ENCODE measurements at places on chromosomes 4 and X.

DNA sequence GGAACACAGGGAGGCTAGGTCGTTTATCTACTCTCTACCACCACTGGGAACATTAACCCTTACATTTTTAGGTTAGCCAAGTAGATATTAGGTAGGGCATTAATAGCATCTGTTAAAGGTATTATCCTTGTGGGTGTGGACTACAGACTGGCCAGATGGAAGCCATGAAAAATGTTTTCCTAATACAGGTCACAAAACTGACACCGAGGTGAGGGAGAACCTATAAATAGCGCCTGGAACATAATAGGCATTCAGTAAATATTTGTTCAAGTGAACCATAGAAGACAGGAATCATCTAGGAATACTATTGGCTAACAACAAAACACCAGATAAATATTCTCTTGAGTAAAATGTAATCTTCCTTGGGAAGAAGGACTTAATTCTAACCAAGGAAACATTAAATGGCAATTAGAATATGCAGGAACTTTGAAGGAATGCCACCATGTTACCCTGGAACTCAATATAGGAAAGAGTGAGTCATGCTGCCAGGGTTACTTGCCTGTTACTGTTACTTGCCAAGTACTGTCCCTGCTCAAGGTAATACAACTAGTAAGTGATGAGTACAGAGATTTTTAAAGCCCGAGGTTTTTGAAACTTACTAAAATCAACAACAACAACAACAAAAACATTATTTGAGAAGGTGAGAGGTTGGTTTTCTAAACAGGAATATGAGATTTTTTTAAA is 79.0 kb downstream of the SOX3 start:
- no peak for DNase-seq

DNA sequence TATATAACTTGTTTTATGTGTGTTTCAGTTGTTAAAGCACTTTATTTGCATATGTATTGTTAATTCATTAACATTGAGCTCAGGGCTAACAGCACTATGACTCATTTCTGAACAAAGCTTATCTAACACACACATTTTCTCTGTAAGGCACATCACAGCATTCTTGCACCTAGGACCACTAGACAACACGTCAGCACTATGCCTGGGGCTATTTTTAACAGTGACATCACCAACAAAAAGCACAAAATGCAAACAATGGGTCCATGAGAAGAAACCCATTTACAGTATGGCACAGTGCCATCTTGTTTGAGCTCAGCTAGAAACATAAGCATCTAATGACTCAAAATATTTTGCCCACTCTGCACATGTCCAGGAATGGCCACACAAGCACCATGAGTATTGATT is 124.4 kb downstream of the RELL1 start:
- peak; percentile 24 for DNase-seq

DNA sequence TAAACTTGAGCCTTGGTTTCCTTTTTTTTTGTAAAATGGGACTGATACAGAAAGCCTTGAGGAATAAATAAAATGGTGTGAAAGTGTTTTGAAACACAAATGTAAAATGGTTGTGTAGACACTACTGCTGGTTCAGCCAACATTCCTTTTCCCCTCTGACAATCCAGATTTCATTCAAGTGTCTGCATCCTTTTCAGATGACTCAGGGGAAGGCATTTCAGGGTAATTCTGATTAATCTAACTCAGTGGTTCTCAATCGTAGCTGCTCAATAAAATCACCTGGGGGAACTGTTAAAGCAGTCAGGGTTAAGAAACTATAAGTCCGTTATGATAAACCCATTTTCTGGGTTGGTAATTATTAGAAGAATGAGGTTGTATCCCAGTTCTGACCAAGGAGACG is 4.6 kb downstream of the ARHGAP10 start:
- peak; percentile 90 for DNase-seq

- no peak for DNase-seq
These were observed 84.0 kb downstream of the CCSER1 start for GRCh38 chr4:90211174-90211573.

GRCh38 chr4:61500883-61501282 is 300.8 kb downstream of the ADGRL3 start:
- no peak for DNase-seq

DNA sequence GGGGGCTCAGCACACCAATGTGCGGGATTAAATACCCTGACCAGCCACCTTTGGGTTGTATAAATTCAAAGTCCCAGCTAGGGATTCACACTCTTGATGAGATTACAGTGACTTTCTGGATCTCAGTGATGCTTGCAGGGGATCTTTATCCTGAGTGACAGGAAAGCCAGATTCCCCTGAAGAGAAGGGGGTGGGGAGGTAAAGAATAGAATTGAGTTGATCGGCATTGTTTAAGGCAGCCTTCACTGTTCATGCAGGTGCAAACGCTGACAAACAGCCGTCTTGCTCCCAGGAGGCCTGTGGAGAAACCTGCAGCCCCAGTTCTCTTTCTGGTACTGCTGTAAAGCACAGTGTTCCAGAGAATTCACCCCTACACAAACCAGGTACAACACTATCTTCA is 19.0 kb downstream of the CXXC4 start:
- DNase-seq: no peak

DNA sequence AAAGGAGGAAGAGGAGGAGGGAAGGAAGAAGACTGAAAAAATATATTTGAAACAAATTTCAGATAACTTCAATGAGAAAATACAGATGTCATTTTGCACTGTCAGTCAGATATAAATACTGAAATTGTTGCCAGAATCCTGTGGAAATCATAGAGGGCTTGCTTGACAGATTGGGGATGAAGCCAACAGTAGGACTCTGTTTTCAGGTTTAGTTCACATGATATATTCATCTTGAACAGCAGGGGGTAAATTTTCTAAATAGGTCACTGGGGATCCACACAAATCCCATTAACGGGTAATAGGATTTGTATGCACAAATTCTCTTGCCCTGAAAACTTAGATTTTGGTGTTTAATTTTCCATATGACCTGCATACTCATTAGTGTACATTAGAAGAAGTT is 103.3 kb upstream of the PCDH18 start:
- DNase-seq: peak; percentile 31

DNA sequence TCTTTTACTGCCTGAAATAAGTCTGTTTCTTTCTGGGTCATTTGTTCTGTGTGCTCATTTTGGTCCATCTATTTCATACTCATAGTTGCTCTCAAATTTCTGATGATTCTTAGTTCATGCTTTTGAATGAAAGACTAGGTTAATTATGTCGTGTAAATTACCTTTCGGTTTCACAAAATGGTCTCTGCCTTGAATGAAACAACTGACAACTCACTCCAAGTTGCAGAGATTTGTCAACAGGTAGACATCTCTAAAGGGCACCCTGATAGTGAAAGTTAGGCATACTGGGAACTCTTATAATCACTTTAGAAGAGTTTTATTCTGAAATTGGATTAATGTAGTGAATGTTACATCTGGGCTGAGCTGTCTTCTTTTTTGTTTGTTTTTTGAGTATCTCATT is 726.9 kb downstream of the PDHA2 start:
- no peak for DNase-seq

- no peak for DNase-seq
These were observed 33.4 kb downstream of the SEPTIN11 start for GRCh38 chr4:76982638-76983584.

GRCh38 chr4:8121292-8122015 is 37.2 kb downstream of the ABLIM2 start:
- DNase-seq: no peak

GRCh38 chrX:45850775-45851433 is 650.2 kb upstream of the DIPK2B start:
- peak; percentile 43 for DNase-seq

GRCh38 chrX:102515975-102516941 is at the start of gene TMSB15A:
Gene TMSB15A, minus strand, starts transcription at chrX:102516739.
- peak; percentile 66 for DNase-seq

GRCh38 chrX:118694638-118695037 is 32.8 kb upstream of the IL13RA1 start:
- DNase-seq: peak; percentile 21

DNA sequence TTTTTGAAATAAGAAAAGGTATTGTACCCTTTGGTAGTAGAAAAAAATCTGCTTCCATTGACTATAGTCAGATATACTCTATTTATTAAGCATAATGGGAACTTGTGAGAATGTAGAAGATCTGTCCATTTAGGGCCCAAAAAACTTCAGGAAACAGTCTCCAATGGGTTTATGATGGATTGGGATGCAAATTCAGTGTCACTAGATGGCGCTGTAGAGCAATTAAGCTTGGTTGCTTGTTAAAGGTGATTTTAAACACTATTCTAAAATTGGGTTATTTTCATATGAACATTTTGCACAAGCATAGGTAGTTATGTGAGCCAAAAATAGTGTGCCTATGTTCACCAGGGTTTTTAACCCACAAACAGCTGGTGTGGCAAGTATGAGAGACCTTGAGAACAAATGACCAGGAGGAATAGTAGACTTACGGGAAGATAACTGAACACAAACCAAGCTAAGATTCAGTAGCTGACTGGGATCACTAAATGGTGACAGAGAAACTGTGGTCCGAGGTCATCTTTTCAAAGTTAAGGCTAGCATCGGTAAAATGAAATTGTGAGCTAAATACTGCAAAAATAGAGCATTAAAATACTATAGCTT is 80.3 kb upstream of the LSM6 start:
- DNase-seq: peak; percentile 51

DNA sequence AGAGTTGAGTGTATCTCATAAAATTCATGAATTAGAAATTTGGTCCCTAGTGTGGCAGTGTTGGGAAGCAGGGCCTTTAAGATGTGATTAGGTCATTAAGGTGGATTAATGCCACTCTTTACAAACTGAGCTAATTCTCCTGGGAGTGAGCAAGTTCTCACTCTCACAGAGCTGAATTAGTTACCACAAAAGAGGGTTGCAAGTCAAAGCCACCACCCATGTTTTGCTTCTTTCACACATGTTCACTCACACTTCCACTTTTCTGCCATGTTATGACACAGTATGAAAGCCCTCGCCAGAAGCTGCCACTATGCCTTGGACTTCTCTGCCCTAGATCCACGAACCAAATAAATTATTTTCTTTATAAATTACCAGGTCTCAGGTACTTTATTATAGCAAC is 332.1 kb downstream of the ARAP2 start:
- no peak for DNase-seq
